ENCODE measurements at places on chromosomes 4 and X.

GRCh38 chrX:66021765-66022631 lies 17.9 kb downstream of the VSIG4 start:
- DNase-seq: no peak

- DNase-seq: no peak
Measured at GRCh38 chr4:150130933-150131332, 52.7 kb downstream of the DCLK2 start.

DNA sequence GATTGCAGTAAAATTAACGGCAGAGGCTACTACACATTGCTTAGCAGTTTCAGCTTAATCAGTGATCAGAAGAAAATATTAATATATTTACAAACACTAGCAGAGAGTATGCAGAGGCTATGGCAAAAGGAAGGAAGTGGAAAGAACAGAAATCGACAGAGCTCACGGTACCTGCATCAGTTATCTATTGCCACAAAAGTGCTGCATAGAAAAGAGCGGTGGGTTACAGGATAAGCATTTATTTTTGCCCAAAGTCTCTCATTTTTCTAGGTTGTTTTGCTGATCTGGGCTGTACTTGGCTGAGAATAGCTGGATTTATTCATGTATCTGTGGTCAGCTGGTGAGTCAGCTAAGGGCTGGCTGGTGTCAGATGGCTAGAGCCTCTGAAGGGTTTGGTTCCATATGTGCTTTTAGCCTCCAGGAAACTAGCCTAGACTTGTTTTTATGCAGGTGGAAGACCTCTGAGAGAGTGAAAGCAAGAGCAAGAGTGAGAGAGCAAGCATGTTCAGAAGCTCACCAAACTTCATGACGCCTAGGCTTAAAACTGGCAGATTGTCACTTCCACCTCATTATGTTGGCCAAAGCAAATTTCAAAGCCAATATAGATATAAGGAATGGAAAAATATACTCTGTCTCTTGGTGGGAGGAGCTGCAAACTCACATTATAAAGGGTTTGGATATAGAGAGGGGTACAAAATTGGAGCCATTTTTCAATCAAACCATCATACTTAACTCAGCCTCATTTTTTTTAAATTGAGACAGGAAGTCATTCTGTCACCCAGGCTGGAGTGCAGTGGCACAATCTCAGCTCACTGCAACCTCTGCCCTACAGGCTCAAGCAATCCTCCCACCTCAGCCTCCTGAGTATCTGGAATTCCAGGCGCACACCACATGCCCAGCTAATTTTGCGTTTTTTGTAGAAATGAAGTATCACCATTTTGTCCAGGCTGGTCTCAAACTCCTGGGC lies 153.2 kb upstream of the RPL34 start:
- DNase-seq: no peak

GRCh38 chr4:113582737-113583136 lies 178.8 kb downstream of the CAMK2D start:
- DNase-seq: no peak

- no peak for DNase-seq
Measured at GRCh38 chrX:93468075-93468474, 205.3 kb downstream of the NAP1L3 start.

All from activated T-helper 1 cell treated with anti-CD3 and anti-CD28 coated beads, Interleukin-2, amount 50 U/mL, for 16 hours (primary cell).